ENCODE measurements at places on chromosomes 6 and 20.

GRCh38 chr6:21616005-21616404 is 22.5 kb downstream of the SOX4 start:
- no peak for DNase-seq

DNA sequence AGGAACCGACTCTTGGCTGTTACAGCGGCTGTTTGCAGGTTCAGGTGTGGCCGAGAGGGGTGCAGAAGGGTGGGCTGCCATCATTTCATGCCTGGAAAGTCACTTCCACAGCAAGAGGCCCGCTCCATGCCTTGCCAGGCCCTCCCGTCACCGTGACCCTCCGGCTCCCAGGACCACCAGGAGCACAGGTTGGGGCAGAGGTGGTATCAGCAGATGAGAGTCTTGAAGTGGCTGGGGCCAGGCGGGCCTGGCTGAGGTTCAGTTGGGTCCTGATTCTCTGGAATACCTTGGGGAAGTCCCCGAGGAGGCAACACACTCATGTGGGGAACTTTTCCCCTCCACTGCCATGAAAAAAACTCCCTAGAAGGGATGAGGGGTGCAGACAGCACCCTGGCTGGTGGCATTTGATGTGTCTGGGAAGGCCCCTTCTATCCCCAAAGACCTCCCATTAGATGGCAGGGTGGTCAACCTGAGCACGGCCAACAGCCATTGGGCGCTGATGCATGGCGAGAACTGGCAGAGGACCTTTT is 34.2 kb upstream of the IRF4 start:
- DNase-seq = no peak

- DNase-seq = no peak
These were observed 33.6 kb upstream of the SENP6 start for GRCh38 chr6:75568100-75568499.

- DNase-seq = no peak
These were observed 529.3 kb downstream of the KIF16B start for GRCh38 chr20:16043931-16044330.

- no peak for DNase-seq
These were observed 23.3 kb downstream of the SYNDIG1 start for GRCh38 chr20:24492698-24493097.

GRCh38 chr6:163536770-163537169 is 122.3 kb downstream of the QKI start:
- no peak for DNase-seq

- DNase-seq = no peak
These were observed 412.0 kb upstream of the NOX3 start for GRCh38 chr6:155867682-155868081.

GRCh38 chr20:19872001-19872400 is 113.9 kb downstream of the RIN2 start:
- no peak for DNase-seq

GRCh38 chr20:9375221-9375681 is 139.1 kb upstream of the LAMP5 start:
- DNase-seq = no peak

- DNase-seq = no peak
These were observed 77.3 kb upstream of the SLC35F1 start for GRCh38 chr6:117829594-117830319.

GRCh38 chr6:138477913-138478539 is 21.3 kb downstream of the NHSL1 start:
- no peak for DNase-seq

GRCh38 chr20:38066969-38067716 is 33.6 kb downstream of the RPRD1B start:
- no peak for DNase-seq

GRCh38 chr20:43456809-43457639 is 672 bp upstream of the SRSF6 start:
- DNase-seq = peak; percentile 62

DNA sequence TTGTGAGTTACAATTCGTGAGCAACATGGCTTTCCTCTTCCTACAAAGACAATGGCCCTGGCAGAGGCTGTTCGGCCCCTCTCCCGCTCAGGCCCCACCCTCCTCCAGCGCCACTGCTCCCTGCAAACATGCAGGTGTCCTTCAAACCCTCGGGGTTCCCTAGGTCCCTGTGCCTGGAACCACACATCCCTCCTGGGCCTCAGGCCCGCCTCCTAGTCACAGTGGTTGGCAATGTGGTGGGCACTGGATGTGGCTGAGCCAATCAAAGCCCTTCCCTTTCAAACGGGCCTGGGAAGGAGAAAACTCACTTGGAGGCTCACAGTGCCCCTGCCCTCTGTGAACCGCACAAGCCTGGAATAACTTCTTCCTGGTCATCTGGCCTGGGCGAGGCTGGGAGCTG is 147.2 kb downstream of the TFAP2C start:
- no peak for DNase-seq

- DNase-seq = no peak
These were observed 515.4 kb upstream of the PTCHD4 start for GRCh38 chr6:48626421-48626820.

GRCh38 chr6:152625213-152625612 is 11.9 kb downstream of the SYNE1 start:
- no peak for DNase-seq

GRCh38 chr6:166511316-166511715 is 75.2 kb downstream of the RAMACL start:
- no peak for DNase-seq

DNA sequence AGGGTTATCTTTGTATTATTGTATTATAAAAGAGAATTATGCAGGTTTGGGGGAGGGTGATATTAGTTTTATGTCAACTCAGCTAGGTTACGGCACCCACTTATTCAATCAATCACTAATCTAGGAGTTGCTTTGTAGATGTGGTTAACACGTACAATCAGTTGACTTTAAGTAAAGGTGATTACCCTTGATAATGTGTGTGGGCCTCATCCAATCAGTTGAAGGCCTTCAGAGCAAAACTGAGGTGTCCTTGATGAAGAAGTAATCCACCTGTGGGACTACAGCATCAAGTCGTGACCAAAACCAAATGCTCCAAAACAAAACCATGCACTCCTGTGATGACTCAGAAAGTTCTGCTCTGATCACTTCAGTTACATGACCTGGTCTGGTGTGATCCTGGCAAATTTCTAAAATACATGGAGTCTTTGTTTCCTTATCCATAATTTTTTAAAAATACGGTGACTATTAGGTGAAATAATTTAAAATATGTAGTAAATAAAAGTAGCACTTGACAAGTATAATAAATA is 114.1 kb downstream of the IYD start:
- no peak for DNase-seq

- DNase-seq = no peak
These were observed 46.8 kb upstream of the TENT5A start for GRCh38 chr6:81799323-81799722.

DNA sequence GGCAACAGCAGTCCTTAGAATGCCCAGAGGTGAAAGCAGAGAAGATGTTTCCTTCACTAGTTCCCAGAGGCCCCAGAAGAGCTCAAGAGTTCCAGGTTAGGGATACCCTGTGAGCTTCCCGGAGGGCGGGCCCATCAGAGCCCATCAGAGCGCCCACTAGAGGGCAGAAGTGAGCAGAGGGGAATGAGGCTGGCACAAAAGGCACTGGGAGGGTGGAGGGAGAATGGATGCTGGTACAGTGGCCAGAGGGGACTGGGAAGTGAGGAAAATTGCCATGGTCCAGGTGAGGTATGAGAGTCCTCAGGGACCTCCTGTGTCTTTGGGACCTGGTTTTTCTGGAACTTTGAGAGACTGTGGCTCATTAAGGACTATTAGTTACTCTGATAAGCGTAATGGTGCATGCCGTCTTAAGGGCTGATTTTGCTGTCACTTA is 57.3 kb downstream of the LINC00237 start:
- no peak for DNase-seq

GRCh38 chr6:21771626-21772320 is 178.2 kb downstream of the SOX4 start:
- DNase-seq = no peak

GRCh38 chr6:151577257-151577656 is 83.4 kb downstream of the CCDC170 start:
- no peak for DNase-seq

DNA sequence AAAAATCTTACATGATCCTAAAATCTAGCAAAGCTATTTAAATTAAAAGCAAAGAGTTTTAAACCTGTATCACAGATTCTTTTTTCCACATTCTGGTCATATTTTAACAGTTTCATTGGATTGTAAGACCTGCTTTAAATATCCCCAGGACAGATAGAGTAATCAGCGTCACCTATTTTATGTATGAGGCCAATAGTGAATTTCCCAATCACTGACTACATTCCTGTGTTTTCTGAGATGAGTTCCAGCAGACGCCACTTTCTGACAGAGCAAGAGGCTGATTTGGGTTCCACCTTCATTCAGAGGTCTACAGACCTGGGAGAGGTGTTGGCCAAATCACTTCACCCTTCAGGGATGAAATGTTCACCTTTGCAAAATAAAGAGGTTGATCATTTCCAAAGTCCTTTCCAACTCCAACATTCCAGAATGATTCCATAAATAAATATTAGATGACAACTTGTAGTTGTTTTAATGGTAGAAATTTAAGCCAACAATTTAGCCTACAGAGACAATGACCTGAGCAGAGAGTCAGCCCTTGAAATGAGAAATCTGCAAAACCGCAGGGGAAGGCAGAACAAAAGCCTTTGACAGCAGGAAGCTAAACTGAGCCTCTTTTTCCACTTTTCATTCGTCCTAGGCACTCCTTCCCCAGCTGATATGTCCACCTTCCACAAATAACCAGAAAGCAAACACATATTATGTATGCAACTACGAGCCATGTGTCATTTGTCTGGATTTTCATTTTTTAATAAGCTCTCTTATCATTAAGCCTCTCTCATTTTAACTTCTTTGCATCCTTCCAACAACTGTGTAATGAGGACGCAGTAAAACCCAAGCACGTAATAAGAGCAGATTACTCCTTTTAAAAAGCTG is 105.2 kb downstream of the TFAP2A start:
- no peak for DNase-seq

DNA sequence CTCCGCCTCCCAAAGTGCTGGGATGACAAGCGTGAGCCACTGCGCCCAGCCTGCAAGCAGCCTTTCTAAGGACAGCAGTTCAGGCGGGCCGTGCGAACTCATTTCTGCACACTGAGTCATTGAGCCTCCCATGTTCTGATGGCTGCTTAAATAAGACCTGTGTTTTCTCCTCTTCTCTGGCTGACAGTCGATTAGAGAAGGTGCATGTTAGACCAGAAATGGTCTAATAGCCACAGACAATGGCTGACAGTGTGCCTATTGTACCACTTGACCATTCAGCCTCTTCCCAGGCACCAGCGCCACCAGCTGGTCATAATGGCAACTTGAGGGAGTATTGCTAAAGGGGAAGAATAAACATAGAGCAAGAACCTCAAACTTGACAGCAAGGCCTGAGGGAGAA is 6.2 kb downstream of the CST11 start:
- DNase-seq = no peak

- no peak for DNase-seq
These were observed 7.2 kb upstream of the SERPINB1 start for GRCh38 chr6:2848851-2849250.

- no peak for DNase-seq
These were observed 152.8 kb upstream of the RIPOR2 start for GRCh38 chr6:25088513-25088912.

DNA sequence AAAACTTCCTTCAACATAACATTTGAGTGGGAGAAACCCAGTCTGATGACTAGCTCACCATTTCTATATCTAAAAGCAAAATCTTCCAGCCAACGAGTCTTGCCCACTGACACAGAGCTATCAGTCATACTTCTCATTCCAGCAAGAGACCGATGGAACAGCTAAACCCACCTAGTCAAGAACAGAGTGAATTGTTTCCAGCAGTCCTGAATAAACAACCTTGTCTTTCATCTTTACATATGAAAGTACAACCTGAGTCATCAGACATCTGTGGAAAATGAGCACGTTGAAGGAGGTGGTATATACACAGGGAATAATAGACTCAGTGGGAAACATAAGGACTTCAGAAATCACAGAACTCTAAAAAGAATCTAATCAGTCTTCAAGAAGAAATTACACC is 23.8 kb downstream of the NRSN1 start:
- no peak for DNase-seq

GRCh38 chr6:159169557-159170332 is 545 bp downstream of the FNDC1 start:
- DNase-seq = no peak

DNA sequence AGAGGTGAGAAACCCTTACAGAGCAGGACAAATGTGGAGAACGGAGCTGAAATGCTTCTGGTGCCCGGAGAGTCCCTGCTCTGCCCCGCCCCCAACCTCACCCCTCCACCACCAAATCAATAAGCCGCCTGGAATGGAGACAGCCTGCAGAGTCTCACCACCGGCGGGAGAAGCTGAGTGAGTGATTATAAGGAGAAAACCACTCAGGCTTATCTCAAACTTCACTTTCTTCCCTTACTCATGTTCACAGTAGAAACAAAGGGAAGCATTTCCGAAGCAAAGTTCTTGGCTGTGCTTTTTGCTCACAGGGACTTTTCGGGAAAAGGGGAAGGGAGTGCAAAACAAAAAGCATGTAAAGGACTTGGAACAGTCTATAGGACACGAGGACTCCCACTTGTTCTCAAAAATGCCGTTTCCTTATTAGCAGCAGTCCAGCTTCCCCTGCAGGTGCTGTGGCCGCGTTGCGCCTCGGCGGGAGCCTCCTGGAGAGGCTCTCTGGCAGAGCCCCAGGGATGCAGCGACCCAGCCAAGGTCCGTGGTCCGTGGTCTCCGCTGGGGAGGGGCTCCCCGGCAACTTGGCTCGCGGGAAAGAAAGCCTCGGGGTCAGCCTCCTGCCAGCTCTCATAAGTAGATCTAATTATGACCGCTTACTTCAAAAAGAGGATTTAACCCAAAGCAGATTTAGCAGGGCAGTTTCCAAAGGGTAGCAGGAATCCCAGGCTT is 64.8 kb upstream of the TMEM30A start:
- DNase-seq = no peak

DNA sequence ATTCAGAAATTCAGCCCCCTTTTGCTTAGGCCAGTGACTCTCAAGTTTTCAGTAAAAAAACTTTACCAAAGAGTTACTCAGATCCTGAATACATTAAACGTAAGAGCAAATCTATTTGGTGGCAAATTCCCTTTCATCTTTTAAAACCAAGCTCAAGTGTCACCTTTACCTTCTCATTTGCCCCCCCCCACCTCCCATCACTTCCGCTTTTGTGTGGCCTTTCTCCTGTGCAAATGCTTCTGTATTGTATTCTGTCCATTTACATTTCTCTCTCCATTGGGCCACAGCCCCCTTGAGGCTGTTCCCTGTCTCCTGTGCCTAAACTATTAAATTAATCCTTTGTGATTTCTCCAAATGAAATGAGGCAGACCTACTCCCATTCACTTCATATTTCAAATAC is 1.9 kb downstream of the NOL7 start:
- no peak for DNase-seq

GRCh38 chr20:12201289-12201991 is 283.7 kb downstream of the BTBD3 start:
- no peak for DNase-seq

DNA sequence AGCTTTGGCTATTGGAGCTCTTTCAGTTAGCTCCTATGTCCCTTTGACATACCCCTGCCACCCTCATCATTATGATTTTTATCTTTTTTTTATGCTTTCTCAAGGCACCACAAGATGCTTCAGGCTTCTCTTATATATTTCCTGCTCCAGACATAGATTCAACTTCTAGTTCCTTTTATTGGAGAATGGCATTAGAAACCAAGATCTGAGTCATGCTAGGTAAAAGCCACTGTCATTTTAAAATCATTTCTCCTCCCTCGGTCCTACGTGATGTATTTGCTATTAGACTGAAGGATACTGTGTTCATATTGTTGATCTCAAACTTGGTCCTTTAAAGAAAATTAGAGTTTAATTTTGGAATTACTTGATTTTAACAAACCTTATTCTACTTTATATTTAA is 8.3 kb downstream of the TENT5A start:
- DNase-seq = no peak

All from AG04449 (cell line).